CD4-positive, alpha-beta T cell treated with Interleukin-1 beta for 1 hour (primary cell): ENCODE measurements at places on chromosomes 11 and 22.

DNA sequence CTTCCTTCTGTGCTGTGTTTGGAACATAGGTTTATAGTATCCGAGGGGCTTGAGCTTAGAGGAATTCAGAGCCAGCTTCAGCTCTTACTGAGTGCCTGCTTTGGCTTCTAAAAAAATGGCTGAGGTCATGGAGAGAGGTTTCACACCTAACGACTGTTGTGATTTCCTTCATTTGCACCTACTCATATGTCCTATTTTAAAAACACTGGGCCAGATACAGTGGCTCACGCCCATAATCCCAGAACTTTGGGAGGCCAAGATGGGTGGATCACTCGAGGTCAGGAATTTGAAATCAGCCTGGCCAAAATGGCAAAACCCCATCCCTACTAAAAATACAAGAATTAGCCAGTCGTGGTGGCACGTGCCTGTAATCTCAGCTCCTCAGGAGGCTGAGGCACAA lies 38.3 kb upstream of the SYT13 start:
- no peak for DNase-seq

- DNase-seq = no peak
Measured at GRCh38 chr22:20257212-20258020, 10.7 kb downstream of the RTN4R start.

- no peak for DNase-seq
Measured at GRCh38 chr22:17929909-17930308, 94.5 kb downstream of the MICAL3 start.

DNA sequence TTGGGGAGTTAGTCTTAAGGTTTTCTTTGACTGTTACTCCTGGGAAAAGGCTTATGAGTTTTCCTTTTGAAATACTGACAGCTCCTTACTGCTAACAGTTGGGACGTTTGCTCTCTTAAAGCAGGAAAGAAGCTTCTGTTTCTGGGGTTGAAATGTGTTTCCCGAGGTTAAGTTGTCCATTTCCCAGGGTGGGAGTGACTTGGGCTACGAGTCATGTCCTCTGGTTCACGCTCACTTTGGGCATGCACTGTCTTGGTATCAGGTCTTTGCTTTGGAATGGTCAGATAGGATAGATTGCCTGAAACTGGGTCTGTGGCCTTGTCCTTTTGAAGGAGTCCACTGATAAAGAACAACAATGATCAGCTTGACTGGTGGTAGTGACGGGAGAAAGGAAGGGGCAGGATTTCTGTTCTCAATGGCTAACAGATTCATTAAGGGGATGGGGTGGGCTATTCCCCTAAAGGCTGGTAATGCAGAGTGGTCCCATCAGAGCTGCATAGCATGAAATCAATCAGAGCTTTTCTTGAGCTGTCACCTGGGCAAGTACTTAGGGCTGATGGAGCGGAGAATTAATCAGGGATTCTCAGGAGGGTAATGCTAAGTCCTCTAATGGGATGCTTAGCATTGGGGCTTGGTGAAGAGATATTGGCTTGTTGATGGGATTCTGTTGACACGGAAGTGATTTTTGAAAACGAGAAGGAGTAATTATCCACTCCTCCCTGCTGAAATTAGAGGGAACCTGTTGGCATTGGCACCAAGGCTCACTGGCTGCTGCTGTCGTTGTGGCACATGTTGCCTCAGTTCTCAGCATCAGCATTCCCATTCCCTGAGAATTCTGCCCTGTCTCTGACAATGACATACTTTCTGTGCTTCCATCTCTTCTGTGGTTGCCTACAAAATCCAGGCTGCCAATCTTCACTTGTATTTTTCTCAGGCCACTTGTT lies 81.6 kb downstream of the TEAD1 start:
- DNase-seq = no peak

DNA sequence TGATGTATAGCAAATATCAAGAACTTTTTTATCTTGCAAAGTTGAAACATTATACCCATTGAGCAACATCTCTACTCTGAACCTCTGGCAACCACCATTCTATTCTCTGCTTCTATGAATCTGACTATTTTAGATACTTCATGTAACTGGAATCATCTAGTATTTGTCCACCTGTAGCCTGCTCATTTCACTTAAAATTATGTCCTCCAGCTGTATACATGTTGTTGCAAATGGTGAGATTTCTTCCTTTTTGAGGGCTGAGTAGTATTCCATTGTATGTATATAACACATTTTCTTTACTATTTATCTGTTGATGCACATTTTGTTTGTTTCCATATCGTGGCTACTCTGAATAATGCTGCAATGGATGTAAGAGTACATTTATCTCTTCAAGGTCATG lies 476.3 kb upstream of the LRRC4C start:
- no peak for DNase-seq

- DNase-seq = no peak
Measured at GRCh38 chr11:101269990-101270660, 140.5 kb upstream of the PGR start.

DNA sequence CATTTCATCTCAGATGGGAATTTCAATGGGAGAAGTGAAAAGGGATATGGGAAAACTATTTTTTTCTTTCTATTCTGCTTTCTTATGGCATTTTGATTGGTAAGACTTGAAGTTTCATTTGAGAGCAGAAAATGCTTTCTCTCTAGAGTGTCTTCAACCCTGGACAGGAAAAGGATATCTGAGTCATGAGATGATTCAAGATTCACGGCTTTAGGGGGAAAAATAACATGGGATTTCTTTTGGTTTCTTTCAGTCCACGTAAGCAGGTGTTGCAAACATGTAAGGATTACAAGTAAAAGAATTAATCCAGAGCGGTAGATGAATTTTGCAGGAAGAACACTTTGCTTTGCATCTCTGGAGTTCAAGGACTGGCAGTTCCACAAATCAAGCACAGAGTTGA lies 1001.0 kb upstream of the TENM4 start:
- no peak for DNase-seq

GRCh38 chr11:2748814-2749554 lies 49.2 kb upstream of the KCNQ1OT1 start:
- no peak for DNase-seq

GRCh38 chr11:34425867-34426266 lies 12.9 kb upstream of the CAT start:
- DNase-seq = no peak

- no peak for DNase-seq
Measured at GRCh38 chr11:6889835-6890234, 2.5 kb downstream of the OR2D2 start.

GRCh38 chr11:106231591-106231990 lies 154.1 kb downstream of the AASDHPPT start:
- no peak for DNase-seq

- no peak for DNase-seq
Measured at GRCh38 chr11:70761094-70761907, 363.0 kb downstream of the CTTN start.

DNA sequence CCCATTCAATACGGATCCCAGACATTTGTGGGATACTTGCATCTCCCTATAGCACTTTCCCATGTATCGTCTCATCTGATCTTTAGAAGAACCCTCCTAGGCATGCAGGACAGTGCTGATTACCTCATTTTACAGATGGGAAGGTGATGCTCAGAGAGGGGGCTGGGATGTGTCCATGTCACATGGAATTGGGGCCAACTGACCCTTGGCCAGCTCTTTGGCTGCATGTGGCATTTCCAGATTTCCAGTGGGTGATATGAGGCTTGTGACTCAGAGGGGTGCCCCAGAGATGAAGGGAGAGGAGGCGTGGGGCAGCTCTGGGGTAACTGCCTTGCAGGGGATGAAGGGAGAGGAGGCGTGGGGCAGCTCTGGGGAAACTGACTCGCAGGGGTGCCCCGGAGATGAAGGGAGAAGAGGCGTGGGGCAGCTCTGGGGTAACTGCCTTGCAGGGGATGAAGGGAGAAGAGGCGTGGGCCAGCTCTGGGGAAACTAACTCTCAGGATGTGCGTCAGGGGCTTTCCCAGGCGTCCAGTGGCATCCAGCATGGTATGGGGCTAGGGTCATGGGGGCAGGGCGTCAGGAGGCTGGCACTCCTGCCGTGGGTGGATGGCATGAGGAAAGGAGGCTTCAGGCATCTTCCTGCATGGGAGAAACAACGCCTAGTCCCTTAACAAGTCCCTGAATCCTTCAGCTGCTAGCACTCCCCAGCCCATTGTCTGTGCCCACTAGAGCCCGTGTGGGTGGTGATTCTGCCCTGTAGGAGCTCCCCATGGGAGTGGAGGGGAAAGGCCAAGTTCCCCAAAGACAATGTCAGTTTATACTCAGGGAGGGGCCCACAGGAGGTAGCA lies 11.9 kb upstream of the CERK start:
- no peak for DNase-seq

GRCh38 chr11:64015935-64016845 lies 19.5 kb upstream of the FLRT1 start:
- DNase-seq = no peak

DNA sequence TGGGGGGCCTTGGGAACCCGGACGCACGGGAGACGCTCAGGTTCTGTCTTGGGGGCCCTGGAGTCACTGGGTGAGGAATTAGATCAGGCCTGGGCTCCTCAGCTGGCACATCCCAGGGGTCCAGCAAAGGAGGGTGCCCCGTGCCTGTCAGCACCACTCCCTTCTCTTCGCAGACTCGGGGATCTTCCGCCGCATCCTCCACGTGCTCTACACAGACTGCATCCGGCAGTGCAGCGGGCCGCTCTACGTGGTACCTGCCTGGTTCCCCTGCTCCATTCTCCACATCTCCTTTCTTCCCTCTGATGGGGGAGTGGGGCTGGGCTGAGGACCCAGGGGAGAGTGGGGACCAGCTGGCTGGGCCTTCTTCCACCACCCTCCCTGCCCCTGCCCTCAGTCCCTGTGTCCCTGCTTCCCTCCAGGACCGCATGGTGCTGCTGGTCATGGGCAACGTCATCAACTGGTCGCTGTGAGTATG lies 6.7 kb upstream of the TAGLN start:
- no peak for DNase-seq

DNA sequence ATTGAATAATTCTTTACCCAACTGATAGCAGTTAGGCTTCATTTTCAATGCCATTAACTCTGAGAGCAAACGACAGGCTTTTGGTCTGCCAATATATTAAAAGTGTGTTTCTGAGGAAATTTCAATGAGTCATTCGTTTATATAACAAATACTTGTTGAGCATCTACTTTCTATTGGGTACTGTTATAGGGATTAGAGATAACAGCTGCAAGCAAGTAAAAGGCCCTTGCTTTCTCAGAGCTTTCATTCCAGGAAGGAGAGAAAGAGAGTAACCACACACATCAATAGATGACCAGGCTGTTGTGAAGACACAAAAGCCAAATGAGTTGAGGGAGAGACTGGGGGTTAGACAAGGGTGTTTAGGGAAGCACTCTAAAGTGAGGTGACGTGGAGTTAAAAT lies 35.7 kb downstream of the CD44 start:
- DNase-seq = no peak

DNA sequence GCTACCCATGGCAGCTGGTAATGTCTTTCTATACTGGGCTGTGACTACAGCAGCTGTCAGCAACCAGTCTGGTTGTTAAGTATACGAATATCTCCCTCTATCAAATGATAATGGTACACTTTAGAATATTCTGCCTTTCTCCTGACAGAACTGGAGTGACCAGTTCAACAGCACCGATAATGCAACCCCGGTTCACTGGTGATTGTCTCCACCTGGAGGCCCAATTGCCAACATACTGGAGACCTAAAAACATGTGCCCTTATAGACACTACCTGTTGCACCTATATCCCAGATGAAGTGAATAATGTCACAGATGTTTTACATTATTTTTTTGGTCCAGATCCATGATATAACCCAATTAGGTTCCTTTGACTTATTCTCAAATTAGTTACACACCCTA lies 21.1 kb downstream of the OR5P2 start:
- no peak for DNase-seq

DNA sequence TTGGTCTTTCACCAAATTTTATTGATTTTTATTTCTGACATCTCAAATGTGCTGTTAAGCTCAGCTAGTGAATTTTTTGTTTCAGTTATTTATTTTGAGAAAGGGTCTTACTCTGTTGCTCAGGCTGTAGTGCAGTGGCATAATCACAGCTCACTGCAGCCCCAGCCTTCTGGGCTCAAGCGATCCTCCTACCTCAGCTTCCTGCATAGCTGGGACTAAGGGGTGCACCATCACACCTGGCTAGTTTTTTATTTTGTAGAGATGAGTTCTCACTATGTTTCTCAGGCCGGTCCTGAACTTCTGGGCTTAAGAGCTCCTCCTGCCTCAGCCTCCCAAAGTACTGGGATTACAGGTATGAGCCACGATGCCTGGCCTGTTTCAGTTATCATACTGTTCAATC lies 282.0 kb downstream of the SBF2 start:
- DNase-seq = no peak

DNA sequence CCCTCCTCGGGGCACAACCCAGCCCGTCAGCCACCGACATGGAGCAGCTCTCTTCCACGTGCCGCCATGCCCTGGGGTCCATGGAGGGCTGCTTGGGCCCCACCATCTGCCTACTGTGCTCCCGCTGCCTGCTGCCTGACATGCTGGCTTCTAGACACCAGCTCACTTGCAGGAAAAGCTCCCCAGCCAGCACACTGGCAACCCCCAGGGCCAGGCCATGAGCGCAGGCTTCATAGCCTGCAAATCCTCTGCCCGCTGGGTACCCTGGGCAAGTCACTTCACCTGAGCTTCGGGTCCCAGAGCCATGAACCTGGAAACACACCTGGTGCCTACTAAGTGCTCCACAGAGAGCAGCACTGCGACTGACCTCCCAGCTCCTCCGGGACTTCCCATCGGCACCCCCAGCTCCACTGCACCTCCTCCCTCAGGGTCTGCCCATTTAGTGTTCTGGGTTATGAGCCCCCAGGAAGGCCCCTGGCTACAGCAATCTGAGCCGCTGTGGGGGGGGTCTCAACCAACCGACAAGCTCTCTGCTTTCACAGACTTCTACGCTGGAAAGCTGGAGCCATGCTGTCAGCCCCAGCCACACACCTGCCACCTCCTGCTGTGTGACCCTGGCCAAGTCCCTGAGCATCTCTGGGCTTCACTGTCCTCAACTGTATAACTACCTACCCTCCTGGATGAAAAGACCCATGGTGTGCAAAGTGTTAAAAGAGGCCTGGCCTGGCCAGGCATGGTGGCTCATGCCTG lies 139.2 kb downstream of the CRYBB2 start:
- no peak for DNase-seq

DNA sequence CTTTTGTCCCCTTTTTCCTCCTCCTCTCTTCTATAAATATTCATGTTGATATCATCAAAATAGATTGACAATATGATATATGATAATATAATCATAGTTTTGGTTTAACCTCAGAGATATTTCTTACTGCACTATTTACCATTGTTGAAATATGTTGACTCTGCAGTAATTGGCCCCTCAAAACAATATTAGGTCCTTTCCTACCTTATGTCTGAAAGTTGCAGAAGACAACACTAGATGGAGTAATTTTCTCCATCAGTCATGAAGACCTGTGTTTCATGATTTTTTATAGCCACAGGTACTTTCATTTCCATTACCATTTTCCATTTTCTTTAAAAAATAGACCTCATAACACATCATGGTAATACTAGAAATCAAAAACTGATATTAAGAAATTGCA lies 284.4 kb downstream of the LUZP2 start:
- no peak for DNase-seq
